Adrenal gland (tissue), 19 donors: ENCODE measurements at places on chromosomes 5 and 9. TPM values are rescaled to one million over a fixed set of nuclear protein-coding genes. Genes with fewer than 3 reads are reported as not detected.

- H3K27me3 ChIP-seq, result no peaks in the 10 kb centered on the region
- H3K4me3 ChIP-seq, result peak overlapping the region; percentile 61
- H3K4me1 ChIP-seq, result no peaks in the 10 kb centered on the region
- H3K27ac ChIP-seq, result peak overlapping the region; percentile 93
These were observed 480 bp downstream of the LMNB1 start for GRCh38 chr5:126777257-126777974.

- H3K36me3 ChIP-seq, result no peaks in the 10 kb centered on the region
- no peaks in the 10 kb centered on the region for H3K4me1 ChIP-seq
- H3K27me3 ChIP-seq, result no peaks in the 10 kb centered on the region
- no peak for DNase-seq
- no peak overlapping the region for H3K27ac ChIP-seq
These were observed 32.1 kb downstream of the MARCHF3 start for GRCh38 chr5:126998201-126998631.

GRCh38 chr5:128984480-128984879 lies 19.2 kb downstream of the SLC27A6 start:
- H3K27ac ChIP-seq, result no peak overlapping the region
- no peaks in the 10 kb centered on the region for H3K36me3 ChIP-seq
- no peaks in the 10 kb centered on the region for H3K27me3 ChIP-seq
- no peak overlapping the region for H3K4me3 ChIP-seq
- H3K4me1 ChIP-seq, result no peaks in the 10 kb centered on the region

DNA sequence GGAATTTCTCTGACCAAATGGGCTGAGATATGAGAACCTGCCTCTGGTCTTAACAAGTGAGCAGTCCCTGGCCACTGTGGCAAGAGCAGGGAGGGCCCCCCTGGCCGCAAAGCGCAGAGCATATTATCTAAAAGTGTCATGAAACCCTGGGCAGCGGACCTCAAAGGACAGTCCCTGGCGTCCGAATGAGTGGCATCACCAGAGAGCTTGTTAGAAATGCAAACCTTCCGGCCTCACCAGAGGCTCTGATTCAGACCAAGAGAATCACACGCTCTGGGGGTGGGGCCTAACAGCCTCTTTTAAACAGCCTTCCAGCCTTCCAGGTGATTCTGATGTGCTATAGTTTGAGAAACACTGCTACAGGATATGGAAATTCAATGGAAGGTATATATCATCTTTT lies 10.9 kb downstream of the PTPN3 start:
- no peak overlapping the region for H3K4me3 ChIP-seq
- no peaks in the 10 kb centered on the region for H3K4me1 ChIP-seq
- no peaks in the 10 kb centered on the region for H3K36me3 ChIP-seq
- DNase-seq, result no peak

DNA sequence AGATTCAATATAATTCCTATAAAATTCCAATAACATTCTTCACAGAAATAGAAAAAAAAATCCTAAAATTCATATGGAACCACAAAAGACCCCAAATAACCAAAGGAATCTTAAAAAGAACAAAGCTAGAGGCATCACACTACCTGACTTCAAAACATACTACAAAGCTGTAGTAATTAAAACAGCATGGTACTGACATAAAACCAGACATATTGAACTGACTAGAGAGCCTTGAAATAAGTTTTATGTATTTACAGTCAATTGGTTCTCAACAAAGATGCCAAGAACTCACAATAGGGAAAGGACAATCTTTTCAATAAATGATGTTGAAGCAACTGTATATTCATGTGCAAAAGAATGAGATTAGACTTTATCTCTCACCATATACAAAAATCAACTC lies 36.9 kb downstream of the BTNL9 start:
- no peak for DNase-seq
- H3K27ac ChIP-seq, result no peak overlapping the region
- no peak overlapping the region for H3K4me3 ChIP-seq
- no peaks in the 10 kb centered on the region for H3K4me1 ChIP-seq
- peaks cover 9% of the 10 kb centered on the region for H3K27me3 ChIP-seq
- H3K36me3 ChIP-seq, result no peaks in the 10 kb centered on the region

GRCh38 chr5:10454591-10455276 lies 13.1 kb downstream of the ROPN1L start:
- H3K27me3 ChIP-seq, result no peaks in the 10 kb centered on the region
- H3K36me3 ChIP-seq, result no peaks in the 10 kb centered on the region
- no peak for DNase-seq

DNA sequence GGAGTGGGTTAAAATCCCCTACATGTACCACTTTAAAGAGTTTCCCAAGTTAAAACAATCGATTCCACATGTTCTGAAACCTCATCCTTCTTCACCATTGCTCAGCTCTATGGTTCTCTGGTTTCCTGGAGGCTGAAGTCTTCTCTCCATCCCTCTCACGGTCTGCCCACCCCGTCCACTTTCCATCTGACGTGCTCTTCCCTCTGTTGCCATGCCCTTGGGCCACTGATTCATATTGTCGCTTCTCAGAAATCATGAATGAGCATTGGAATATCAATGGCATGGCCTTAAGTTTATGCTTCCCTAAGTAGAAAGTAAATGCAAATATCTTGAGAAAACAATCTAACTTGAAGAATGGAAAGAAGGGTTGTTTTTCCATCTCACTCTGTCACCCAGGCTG lies 30.9 kb downstream of the GDNF start:
- H3K4me3 ChIP-seq, result no peak overlapping the region
- no peaks in the 10 kb centered on the region for H3K4me1 ChIP-seq
- no peaks in the 10 kb centered on the region for H3K27me3 ChIP-seq

HCN1 gene
- total RNA-seq, result not detected

DNA sequence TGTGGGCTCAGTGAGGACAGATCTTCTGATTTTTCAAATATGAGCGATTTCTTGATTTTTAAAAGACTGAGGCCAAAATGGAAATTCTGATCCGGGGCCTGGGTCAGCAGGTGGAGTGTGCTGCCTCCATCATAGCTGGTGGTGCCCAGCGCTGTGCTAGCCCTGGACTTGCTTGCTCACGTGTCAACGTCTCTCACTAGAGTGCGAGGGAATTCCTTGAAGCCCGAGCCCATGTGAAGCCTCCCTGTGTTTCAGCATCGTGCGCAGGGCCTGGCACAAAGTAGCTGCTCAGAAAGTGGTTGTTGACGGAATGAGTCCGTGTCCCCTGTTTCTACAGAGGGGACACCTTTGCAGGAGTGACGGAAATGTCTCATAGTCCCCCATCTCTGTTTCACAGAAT lies 50.5 kb downstream of the RGS3 start:
- H3K4me3 ChIP-seq, result no peak overlapping the region
- H3K27ac ChIP-seq, result no peak overlapping the region
- no peak for DNase-seq
- no peaks in the 10 kb centered on the region for H3K27me3 ChIP-seq
- H3K4me1 ChIP-seq, result peaks cover 17% of the 10 kb centered on the region

SLC34A3 gene
- not detected for total RNA-seq

- H3K36me3 ChIP-seq, result no peaks in the 10 kb centered on the region
- DNase-seq, result no peak
- H3K4me3 ChIP-seq, result no peak overlapping the region
These were observed 6.1 kb upstream of the RXFP3 start for GRCh38 chr5:33929925-33930690.

F2RL2 gene
- total RNA-seq, result 0.22 TPM

GRCh38 chr9:16693616-16694015 lies 176.9 kb downstream of the BNC2 start:
- H3K27ac ChIP-seq, result no peak overlapping the region
- DNase-seq, result no peak
- peaks cover 8% of the 10 kb centered on the region for H3K4me1 ChIP-seq
- H3K36me3 ChIP-seq, result no peaks in the 10 kb centered on the region
- H3K27me3 ChIP-seq, result no peaks in the 10 kb centered on the region

DNA sequence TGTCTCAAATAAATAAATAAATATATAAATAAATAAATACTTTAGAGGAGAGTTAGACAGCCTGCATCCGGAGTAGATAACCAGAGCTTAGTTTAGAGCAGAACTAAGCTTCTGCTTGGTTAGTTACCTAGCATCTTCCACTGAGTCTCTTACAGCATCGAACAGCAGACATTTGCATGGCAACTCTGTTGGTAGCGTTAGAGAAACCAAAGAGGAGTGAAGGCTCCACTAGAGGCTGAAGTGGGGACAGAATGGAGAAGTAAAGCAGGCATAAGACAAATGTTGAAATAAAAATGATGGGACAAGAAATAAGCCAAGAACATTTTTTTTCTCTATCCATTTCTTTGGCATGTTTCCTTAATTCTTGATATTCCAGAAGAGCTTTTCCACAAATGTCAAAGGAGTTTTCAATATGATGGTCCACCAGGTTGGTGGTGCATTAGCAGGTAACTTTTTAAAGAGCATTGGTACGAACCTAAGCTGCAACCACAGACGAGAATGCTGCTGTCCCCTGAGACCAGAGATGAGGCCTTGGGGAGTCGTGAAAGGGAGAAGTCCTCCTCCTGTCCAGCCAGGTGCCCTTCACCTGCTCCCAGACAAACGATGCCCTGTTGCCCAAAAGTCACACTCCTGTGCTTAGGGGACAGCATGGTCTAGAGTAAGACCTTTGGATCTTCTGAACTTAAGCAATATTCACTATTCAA lies 438.3 kb downstream of the DIRAS2 start:
- DNase-seq, result no peak
- H3K27me3 ChIP-seq, result peaks cover 15% of the 10 kb centered on the region
- H3K27ac ChIP-seq, result no peak overlapping the region
- H3K36me3 ChIP-seq, result no peaks in the 10 kb centered on the region
- H3K4me3 ChIP-seq, result no peak overlapping the region

GRCh38 chr9:84397151-84397728 lies 56.7 kb upstream of the SLC28A3 start:
- H3K27ac ChIP-seq, result no peak overlapping the region
- no peaks in the 10 kb centered on the region for H3K36me3 ChIP-seq
- H3K27me3 ChIP-seq, result no peaks in the 10 kb centered on the region
- peak; percentile 71 for DNase-seq

- DNase-seq, result no peak
- no peaks in the 10 kb centered on the region for H3K36me3 ChIP-seq
- H3K4me1 ChIP-seq, result peaks cover 14% of the 10 kb centered on the region
These were observed 6.0 kb downstream of the SFXN1 start for GRCh38 chr5:175484322-175484721.

GRCh38 chr5:72021651-72022357 lies 85.5 kb upstream of the MAP1B start:
- H3K27me3 ChIP-seq, result peaks cover 4% of the 10 kb centered on the region
- no peak for DNase-seq
- H3K4me3 ChIP-seq, result no peak overlapping the region
- no peak overlapping the region for H3K27ac ChIP-seq
- no peaks in the 10 kb centered on the region for H3K4me1 ChIP-seq

DNA sequence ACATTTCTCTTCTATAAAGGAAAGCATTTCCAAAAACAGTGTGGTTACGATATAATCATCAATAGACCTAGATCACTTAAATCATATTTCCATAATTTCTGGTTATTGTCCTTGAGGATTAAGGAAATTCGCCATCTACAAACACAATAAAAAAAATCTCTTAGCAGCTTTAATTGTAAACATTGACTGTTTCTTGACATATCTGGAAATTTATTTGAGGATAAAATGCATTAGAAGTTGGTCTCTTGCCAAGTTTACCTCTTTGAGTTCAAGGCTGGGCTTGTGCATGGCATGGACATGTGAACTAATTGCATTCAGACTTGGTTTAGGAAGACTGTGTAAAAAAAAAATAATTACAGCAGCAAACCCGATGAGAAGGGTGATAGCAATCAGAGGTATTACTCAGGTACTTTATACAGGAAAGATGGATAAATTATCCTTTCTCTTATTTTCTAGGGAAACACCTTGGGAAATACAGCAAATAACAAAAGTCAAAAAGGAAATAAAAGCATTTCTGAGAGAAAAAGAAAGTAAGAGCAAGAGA lies 237.9 kb downstream of the SLF1 start:
- H3K4me1 ChIP-seq, result no peaks in the 10 kb centered on the region
- H3K4me3 ChIP-seq, result no peak overlapping the region
- no peak for DNase-seq
- no peaks in the 10 kb centered on the region for H3K27me3 ChIP-seq
- no peak overlapping the region for H3K27ac ChIP-seq

DNA sequence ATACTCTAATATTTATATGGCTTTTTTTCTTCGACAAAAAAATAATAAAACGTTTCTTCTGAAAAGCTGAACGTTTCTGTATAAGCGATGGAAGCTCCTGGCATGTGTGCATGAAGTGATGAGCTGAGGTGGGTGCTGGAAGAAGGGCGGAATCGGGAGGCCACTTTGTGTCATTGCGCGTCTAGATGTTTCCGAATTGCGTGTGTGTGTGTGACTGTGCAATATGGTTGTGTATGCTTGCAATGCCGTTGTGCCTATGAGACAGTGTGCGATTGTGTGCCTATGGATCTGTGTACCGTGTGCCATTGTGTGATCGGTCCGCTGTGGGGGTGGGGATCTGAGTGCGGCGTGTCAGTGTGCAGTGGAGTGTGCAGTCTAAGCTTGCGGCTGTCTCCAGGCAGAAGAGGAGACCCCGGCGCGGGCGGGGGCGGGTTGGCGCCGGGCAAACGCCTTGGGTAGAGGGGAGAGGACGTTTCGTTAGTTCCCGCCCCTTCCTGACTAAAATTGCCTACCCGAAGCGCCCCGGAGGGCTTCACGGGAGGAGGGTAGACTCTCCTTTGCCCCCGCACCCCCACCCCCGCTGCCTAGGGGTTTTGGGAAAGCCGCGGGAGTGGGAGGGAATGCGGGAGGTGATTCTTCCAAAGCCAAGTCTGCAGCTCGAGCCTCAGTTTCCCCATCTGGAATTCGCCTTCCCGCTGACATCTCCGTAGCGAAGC lies 24.2 kb downstream of the PCDHGC5 start:
- H3K27me3 ChIP-seq, result no peaks in the 10 kb centered on the region
- no peaks in the 10 kb centered on the region for H3K36me3 ChIP-seq
- DNase-seq, result peak; percentile 86
- H3K27ac ChIP-seq, result peak overlapping the region; percentile 93
- peak overlapping the region; percentile 36 for H3K4me3 ChIP-seq
- peaks cover 48% of the 10 kb centered on the region for H3K4me1 ChIP-seq

SLCO6A1 gene
- not detected for total RNA-seq

CARTPT gene
- 9.5 TPM for total RNA-seq

ZDHHC11 gene
- 0.57 TPM for total RNA-seq

GRCh38 chr9:35350827-35351549 lies 138.9 kb upstream of the RUSC2 start:
- no peaks in the 10 kb centered on the region for H3K36me3 ChIP-seq
- H3K27me3 ChIP-seq, result no peaks in the 10 kb centered on the region

DNA sequence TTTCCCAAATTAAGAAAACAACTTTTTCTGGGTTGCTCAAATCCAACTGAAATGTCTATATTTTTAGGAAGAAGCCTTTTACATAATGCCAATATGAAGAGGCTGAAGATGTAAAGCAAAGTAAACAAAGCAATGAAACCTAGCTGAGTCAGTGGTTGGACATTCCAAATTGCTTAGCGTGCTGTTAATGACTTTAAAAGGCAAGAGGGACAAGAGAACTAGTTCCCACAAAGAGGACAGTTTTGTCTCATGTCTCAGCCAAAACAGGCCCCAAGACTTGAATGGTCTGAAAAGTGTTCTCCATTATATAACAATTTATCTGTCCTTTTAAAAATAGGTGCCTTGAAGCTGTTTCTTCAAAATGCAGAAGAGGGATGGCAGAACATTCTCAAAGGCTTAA lies 407.0 kb downstream of the ENC1 start:
- no peaks in the 10 kb centered on the region for H3K27me3 ChIP-seq
- no peaks in the 10 kb centered on the region for H3K36me3 ChIP-seq
- H3K27ac ChIP-seq, result no peak overlapping the region
- no peaks in the 10 kb centered on the region for H3K4me1 ChIP-seq
- no peak for DNase-seq
- no peak overlapping the region for H3K4me3 ChIP-seq
